ENCODE measurements at places on chromosomes 2 and 18.

DNA sequence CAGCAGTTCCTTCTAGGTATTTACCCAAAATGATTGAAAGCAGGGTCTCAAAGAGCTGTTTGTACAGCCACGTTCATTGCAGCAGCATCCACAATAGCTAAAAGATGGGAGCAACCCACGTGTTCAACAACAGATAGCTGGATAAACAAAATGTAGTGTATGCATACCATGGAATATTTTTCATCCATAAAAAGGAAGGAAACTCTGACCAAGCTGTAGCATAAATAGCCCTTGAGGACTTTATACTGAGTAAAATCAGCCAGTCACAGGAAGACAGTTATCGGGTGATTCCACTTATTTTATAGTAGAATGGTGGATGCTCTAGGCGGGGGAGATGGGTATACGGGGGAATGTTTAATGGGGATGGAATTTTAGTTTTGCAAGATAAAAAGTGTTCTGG, 7.5 kb downstream of the TRAPPC12 start:
- DNase-seq = no peak

DNA sequence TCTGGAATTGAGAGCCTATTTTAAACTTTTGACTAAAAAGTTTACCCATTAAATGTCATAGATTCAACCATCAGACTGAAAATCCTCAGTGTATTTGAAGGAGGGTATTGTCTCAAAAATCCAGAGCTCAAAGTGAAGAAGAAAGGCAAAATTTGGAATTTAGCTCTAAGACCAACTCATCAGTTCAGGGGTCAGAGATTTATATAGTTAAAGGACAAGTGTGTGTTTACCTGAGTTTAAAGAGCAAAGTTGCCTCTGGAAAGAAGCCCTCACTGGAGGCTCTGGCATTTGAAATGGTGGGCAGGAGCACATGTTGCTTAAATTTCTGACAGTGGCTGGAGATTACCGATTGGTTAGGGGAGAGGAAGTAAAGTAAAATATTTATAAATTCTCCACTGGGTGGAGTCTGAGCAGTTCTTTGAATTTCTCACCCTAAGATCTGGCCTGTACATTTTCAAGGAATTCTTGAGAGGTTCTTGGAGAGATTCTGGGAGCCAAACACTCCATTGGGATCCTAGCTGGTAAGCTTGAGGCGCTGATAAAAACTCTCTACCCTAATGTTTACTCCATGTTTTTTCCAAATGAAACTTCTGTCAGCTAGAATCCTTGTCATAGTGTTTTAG, at the start of gene KYNU:
TSS of gene KYNU (plus strand) at position 449 of the 623 bp plus-strand sequence. CDS start 7,704 bp downstream, outside the sequence.
- no peak for DNase-seq

GRCh38 chr2:218853766-218854165, 5.8 kb upstream of the WNT6 start:
- DNase-seq = no peak

DNA sequence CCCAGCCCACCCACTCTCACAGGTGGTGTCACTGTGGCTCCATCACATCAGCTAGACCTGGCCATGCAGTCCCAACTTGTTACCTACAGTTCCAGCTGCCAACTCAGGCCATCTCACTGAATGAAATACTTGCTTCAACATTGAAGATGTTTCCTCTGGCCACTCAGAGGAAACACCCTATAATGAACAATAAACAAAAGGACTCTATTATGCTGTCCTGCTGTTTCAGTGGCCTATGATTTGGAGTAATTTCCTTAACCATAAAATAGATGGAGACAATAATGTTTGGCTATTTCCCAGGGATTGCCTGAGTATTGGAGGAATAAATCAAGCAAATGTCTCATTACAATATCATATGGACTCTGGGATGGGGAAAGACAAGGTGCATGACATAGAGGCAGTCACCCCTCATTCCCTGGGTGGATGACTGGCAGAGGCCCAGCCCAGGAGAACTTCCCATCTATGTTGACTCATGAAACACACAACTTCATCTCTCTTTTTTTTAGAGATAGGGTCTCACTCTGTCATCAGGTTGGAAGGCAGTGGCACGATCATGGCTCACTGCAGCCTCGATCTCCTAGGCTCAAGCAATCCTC, 134.4 kb downstream of the TGIF1 start:
- DNase-seq = no peak

DNA sequence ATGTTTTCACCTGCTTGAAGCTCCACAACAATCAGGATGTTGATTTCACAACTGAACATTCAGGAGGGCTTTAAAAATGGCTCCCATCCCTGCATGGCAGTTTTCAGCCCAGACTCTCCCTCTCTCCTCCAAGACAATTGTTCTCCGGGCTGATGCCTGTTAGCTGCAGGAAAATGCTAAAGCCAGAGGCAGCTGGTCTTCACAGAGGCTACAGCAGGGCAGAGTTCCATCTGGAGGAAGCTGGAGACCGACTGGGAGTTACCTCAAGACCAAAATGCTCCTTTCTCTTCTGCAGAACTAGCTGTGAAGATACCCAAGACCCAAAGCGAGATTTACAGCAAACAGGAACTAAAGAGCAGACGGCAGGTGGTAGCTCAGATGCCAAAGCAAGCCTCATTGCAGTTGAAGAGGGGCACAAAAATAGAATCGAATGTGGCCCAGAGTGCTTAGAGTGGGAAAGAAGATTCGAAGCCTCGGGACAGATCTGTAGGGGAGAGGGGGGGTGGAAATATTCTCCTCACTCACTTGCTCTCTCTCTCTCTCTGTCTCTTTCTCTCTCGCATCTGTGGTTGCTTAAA, 423.6 kb downstream of the ZNF521 start:
- peak; percentile 42 for DNase-seq

DNA sequence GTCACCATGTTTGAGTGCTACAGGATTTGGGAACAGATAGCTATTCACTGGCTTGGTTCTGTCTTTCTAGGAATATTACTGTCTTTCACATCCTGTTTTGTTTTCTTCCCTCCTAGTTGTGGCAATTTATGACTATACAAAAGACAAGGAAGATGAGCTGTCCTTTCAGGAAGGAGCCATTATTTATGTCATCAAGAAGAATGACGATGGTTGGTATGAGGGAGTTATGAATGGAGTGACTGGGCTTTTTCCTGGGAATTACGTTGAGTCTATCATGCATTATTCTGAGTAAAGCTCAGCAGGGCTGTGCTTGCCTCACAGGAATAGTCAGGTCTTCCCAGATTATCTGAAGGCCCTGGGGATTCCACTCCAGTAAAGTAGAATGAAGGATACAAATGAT, 98.9 kb downstream of the ABI2 start:
- no peak for DNase-seq

DNA sequence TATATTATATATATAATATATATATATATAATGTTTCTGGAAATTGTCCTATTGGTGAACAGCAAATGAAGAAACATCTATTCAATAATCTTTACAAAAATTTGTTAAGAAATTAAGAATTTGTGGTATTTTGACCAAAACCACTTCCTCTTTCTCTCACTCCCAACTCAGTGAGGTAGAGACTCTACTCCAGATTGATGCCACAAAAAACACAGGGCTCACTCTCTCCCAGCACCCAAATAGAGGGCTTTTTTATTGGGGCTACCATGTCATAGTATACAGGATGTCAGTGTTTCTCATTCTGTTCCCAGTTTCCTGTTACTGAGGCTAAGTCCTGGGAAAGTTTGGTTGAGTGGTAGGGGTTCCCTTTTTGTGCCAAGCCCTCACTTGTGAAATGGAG, 1155.4 kb downstream of the BCL11A start:
- DNase-seq = no peak

- peak; percentile 64 for DNase-seq
These were observed 200.4 kb downstream of the INO80D start for GRCh38 chr2:205885492-205886099.

- DNase-seq = no peak
These were observed 95.3 kb downstream of the TMEM247 start for GRCh38 chr2:46574457-46575355.

- no peak for DNase-seq
These were observed 168.9 kb downstream of the UPP2 start for GRCh38 chr2:158270536-158270935.

DNA sequence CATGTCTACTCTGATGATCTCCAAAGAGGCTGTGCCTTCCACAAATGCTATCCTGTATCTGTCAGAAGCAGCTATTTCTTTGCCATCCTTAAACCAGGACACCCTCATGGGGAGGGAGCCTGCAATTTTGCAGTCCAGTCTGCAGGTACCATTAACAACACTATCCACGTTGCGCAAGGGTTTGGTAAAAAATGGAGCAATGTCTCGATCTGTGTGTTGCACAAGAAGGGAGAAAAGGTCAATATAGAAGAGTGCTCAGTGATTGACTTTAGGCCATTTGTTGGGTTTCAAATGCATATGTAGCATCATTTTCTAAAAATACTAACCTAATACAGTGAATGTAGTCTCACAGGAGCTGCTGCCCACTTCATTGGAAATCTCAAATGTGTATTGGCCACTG, 74.3 kb downstream of the TTN start:
- no peak for DNase-seq

DNA sequence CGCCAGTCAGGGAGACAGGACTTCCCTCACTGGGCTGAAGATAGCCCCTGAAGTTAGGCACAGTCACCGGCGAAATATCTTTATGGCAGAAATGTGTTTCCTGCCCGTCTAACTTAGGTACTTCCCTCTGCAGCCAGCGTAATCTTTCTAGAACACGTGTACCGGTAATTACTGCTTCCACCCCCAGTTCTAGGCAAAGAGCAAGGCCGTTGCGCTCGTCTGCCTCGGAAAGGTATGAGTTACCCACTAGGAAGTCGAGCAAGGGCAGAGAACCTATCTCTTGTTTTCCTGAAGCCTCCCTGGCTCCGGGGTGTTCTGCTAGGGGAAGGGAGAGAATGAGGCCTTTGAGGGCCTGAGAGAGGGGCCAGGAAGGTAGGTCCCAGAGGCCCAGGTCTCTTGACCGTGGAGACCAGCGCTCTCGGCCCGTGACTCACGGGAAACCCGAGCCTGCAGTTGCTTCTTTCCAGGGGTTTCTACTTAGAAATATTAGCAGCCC, 70.0 kb downstream of the TWSG1 start:
- DNase-seq = no peak

GRCh38 chr2:86791573-86791972, 860 bp upstream of the CD8A start:
- no peak for DNase-seq

- peak; percentile 1 for DNase-seq
These were observed 5.6 kb downstream of the PAX8 start for GRCh38 chr2:113273027-113273551.

DNA sequence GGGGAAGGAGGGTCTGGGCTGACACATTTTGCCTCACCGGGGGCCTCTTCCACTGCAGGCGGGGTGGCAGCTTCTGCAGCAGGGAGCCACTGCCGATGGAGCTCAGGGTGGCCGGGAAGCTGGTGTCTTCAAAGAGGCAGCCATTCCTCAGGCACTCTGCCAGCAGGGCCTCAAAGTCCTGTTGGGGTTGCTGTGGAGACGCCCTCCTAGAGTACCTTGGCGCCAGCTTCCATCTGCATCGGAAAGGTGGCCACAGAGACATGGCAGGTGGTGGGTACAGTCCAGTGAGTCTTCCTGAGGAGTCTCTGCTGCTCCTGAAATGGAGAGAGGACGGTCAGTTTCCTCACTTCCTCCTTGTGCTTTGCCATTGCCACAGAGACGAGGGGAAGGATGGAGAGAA, 12.1 kb downstream of the CAPN14 start:
- peak; percentile 73 for DNase-seq

GRCh38 chr18:24543086-24543794, 82.8 kb downstream of the HRH4 start:
- no peak for DNase-seq

DNA sequence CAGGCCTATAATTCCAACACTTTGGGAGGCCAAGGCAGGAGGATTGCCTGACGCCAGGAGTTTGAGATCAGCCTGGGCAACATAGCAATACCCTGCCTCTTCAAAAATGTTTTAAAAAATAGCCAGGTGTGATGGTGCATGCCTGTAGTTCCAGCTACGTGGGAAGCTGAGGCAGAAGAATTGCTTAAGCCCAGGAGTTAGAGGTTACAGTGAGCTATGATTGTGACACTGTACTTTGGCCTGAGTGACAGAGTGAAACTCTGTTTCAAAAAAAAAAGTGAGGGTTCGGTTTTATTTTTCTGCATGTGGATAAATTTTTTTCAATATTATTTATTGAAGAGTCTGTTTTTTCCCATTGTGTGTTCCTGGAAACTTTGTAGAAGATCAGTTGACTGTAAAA, 208.1 kb downstream of the SLC4A3 start:
- no peak for DNase-seq

DNA sequence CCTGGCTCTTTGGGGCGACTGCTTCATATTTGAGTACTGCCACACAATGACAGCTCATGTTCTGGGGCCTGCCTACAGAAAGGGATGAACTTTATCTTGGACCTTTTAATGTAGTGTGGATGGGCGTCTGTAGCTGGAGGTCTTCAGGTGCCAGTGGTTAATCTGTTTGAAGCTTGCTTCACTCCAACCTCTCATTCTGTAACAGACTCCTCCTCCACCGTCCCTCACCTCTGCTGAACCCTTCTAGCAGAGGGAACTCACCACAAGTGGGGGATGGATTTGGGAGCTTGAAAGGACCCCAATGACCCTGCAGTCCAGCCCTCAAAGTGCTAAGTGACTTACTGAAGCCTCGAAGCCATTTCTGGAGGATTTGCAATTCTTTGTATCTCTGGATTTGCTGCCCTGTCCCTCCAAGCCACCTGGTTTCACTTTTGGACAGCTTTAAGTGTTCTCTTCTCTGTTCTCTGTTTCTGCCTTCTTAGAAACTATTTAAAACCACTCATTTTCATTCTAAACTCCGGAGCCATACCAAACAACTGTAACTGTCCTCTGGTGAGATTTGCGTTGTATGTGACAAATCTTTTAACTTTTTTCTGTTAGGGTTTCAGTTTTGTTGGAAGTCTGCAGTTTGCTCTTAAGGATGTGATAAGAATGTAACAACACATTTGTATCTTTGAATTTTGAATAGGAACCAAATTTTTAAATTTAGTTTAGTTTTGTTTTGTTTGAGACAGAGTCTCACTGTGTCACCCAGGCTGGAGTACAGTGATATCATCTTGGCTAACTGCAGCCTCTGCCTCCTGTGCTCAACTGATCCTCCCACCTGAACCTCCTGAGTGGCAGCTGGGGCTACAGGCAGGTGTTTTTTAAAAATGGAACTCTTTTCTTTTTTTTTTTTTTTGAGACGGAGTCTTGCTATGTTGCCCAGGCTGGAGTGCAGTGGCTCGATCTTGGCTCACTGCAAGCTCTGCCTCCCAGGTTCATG, 37.0 kb upstream of the CASP8 start:
- DNase-seq = no peak

- DNase-seq = no peak
These were observed 34.1 kb downstream of the HDAC4 start for GRCh38 chr2:239366740-239367139.

DNA sequence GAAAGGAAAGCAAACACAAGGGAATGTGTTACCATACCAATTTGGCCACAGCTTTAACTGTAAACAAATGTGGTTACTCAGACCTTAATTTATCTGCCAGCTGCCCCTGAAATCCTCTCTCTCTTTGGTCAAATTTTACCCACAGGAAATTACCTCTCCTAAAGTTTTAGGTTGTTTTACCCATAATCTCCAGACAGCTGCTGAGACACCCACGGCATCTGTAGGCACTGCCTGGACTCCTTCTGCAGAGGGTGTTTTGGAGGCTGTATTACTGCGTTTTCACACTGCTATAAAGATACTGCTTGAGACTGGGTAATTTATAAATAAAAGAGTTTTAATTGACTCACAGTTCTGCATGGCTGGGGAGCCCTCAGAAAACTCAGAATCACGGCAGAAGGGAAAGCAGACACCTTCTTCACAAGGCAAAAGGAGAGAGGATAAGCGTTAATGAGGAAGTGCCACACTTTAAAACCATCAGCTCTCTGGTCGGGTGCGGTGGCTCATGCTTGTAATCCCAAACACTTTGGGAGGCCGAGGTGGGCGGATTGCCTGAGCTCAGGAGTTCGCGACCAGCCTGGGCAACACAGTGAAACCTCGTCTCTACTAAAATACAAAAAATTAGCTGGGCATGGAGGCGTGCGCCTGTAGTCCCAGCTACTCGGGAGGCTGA, 677.5 kb upstream of the FSHR start:
- no peak for DNase-seq
